ENCODE measurements at places on chromosomes 1 and 21.

- peaks cover 13% of the 10 kb centered on the region for H3K36me3 ChIP-seq
- no peaks in the 10 kb centered on the region for H3K27me3 ChIP-seq
- H3K27ac ChIP-seq: no peak overlapping the region
- no peak overlapping the region for H3K4me3 ChIP-seq
- DNase-seq: no peak
Observed at GRCh38 chr1:39531526-39531925, 40.1 kb downstream of the BMP8A start.

- H3K36me3 ChIP-seq: no peaks in the 10 kb centered on the region
- no peaks in the 10 kb centered on the region for H3K4me1 ChIP-seq
- no peak overlapping the region for H3K4me3 ChIP-seq
- H3K27ac ChIP-seq: no peak overlapping the region
- H3K27me3 ChIP-seq: peaks cover 25% of the 10 kb centered on the region
Observed at GRCh38 chr1:22380024-22380785, 71.4 kb upstream of the ZBTB40 start.

- H3K4me3 ChIP-seq: no peak overlapping the region
- H3K36me3 ChIP-seq: no peaks in the 10 kb centered on the region
- DNase-seq: no peak
- no peak overlapping the region for H3K27ac ChIP-seq
- no peaks in the 10 kb centered on the region for H3K27me3 ChIP-seq
Observed at GRCh38 chr1:147821883-147822282, 61.5 kb upstream of the GJA5 start.

GRCh38 chr1:55329091-55329490 is 113.9 kb upstream of the USP24 start:
- no peaks in the 10 kb centered on the region for H3K36me3 ChIP-seq
- no peak for DNase-seq
- H3K4me3 ChIP-seq: no peak overlapping the region
- H3K27me3 ChIP-seq: no peaks in the 10 kb centered on the region
- H3K27ac ChIP-seq: no peak overlapping the region

GRCh38 chr1:165408518-165408917 is 36.4 kb downstream of the RXRG start:
- H3K27me3 ChIP-seq: no peaks in the 10 kb centered on the region
- peak; percentile 29 for DNase-seq
- no peaks in the 10 kb centered on the region for H3K36me3 ChIP-seq
- H3K4me3 ChIP-seq: no peak overlapping the region
- peaks cover 1% of the 10 kb centered on the region for H3K4me1 ChIP-seq

DNA sequence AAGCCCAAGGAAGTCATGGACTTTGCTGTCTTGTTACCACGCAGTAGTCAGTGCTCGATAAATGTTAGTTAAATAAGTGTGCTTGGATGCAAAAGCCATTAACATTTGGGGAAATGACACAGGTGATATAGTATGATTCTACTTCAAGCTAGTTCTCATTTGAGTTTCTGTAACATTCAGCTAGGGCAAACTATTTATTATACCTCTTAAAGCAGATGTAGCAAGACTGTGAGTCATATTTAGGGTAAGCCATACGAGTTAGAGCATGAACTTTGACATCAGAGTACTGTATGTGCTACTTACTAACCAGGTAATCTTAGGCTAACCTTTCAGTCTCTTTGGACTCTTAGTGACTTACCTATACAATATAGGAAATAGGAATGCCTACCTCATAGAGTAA is 21.0 kb downstream of the CLCA4 start:
- no peaks in the 10 kb centered on the region for H3K27me3 ChIP-seq
- H3K27ac ChIP-seq: no peak overlapping the region
- H3K4me3 ChIP-seq: no peak overlapping the region

DNA sequence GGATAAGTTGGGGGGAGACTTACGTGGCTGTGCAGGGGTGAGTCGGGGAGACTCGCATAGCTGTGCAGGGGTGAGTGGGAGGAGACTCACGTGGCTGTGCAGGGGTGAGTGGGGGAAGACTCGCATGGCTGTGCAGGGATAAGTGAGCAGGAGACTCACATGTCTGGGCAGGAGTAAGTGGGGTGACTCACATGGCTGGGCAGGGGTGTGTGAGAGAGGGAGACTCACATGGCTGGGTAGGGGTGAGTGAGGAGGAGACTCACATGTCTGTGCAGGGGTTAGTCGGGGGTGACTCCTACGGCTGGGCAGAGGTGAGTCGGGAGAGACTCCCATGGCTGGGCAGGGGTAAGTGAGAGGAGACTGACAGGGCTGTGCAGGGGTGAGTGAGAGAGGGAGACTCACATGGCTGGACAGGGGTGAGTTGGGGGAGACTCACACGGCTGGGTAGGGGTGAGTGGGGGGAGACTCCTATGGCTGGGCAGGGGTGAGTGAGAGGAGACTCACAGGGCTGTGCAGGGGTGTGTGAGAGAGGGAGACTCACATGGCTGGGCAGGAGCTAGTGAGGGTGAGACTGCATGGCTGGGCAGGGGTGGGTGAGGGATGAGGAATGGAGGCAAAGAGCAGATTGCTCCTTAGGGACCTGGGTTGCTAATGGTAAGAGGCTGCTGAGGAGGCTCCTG is 56.0 kb upstream of the ABCG1 start:
- H3K36me3 ChIP-seq: no peaks in the 10 kb centered on the region
- peaks cover 9% of the 10 kb centered on the region for H3K4me1 ChIP-seq

GRCh38 chr1:195415584-195415983 is 1192.7 kb downstream of the KCNT2 start:
- H3K36me3 ChIP-seq: no peaks in the 10 kb centered on the region
- DNase-seq: no peak
- no peaks in the 10 kb centered on the region for H3K4me1 ChIP-seq
- H3K4me3 ChIP-seq: no peak overlapping the region
- H3K27me3 ChIP-seq: no peaks in the 10 kb centered on the region
- H3K27ac ChIP-seq: no peak overlapping the region

DNA sequence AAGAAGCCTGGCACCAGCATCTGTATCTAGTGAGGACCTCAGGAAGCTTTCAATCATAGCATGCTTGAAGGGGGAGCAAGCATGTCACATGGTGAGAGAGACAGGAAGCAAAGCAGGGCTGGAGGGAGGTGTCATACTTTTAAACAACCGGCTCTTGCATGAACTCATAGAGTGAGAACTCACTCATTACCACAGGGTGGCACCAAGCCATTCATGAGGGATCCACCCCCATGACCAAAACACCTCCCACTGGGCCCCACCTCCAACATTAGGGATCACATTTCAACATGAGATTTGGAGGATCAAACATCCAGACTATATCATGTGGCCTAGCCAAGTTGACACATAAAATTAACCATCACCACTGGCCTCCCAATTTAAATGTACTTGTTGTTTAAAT is 125.1 kb upstream of the KCND3 start:
- no peaks in the 10 kb centered on the region for H3K27me3 ChIP-seq
- H3K27ac ChIP-seq: no peak overlapping the region
- H3K36me3 ChIP-seq: no peaks in the 10 kb centered on the region
- H3K4me3 ChIP-seq: no peak overlapping the region
- H3K4me1 ChIP-seq: no peaks in the 10 kb centered on the region

DNA sequence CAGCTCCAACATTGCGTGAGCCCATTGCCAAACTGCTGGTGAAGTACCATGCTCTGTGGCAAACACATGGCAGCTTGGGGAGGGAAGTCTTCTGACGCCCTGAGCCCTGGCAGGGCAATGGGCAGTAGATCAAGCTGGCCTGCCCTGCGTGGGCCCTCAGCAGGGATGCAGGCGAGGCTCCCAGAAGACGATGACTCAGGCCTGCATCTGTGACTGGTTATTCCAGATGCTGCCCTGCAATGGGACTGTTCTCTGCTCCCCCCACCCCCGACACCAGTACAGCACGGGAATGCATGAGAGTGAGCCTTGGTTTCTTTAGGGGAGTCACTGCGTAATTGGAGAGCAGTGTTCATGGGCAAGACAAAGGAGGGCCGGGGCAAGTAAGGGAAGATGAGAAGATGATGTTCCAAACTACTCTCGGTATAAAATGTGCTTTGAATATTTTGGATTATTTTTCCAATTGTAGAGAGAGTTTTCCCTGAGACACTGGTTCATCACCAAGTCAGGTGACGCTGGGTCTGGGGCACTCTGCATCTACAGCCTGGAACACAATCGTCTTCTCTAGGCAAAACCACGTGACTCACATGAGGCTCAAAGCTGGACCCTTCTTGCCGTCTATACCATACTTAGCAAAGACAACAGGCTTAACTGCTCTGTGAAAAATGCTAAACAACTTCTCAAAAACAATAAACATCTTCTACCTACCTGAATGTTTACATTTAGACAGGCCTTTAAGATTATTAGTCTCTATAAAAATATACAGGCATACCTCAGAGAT is 9.0 kb upstream of the C1orf198 start:
- H3K4me1 ChIP-seq: peaks cover 14% of the 10 kb centered on the region
- no peak overlapping the region for H3K4me3 ChIP-seq
- H3K27ac ChIP-seq: no peak overlapping the region
- H3K27me3 ChIP-seq: no peaks in the 10 kb centered on the region
- no peaks in the 10 kb centered on the region for H3K36me3 ChIP-seq

DNA sequence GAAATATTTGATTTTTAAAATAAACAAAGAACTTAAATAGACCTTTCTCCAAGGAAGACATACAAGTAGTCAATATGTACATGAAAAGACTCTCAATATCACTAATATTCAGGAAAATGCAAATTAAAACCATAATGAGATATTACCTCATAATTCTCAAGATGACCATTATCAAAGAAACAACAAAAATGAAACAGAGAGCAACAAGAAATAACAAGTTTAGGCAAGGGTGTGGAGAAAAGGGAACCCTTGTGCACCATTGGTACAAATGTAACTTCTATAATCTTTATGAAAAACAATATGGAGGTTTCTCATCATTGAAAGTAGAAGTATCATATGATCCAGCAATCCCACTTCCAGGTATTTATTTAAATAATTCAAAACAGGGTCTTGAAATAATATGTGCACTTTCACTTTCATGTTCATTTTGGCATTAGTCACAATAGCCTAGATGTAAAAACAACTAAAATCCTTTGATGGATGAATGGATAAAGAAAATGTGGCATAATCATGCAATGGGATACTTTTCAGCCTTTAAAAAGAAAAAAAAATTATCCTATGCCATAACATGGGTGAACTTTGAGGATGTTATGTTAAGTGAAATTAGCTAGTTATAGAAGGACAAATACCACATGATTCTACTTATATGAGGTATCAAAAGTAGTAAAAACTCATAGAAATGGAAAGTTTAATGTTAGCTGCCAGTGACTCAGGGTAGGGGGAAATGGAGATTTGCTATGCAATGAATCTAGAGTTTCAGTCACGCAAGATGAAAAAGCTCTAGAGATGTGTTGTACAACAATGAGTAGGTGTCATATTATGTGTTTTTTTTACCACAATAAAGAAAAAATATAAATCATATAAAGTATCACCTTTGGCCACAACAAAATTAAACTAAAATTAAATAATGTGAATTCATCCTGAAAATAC is 114.5 kb upstream of the LYPLAL1 start:
- H3K36me3 ChIP-seq: no peaks in the 10 kb centered on the region
- no peaks in the 10 kb centered on the region for H3K4me1 ChIP-seq
- no peak for DNase-seq
- no peaks in the 10 kb centered on the region for H3K27me3 ChIP-seq
- no peak overlapping the region for H3K27ac ChIP-seq

DNA sequence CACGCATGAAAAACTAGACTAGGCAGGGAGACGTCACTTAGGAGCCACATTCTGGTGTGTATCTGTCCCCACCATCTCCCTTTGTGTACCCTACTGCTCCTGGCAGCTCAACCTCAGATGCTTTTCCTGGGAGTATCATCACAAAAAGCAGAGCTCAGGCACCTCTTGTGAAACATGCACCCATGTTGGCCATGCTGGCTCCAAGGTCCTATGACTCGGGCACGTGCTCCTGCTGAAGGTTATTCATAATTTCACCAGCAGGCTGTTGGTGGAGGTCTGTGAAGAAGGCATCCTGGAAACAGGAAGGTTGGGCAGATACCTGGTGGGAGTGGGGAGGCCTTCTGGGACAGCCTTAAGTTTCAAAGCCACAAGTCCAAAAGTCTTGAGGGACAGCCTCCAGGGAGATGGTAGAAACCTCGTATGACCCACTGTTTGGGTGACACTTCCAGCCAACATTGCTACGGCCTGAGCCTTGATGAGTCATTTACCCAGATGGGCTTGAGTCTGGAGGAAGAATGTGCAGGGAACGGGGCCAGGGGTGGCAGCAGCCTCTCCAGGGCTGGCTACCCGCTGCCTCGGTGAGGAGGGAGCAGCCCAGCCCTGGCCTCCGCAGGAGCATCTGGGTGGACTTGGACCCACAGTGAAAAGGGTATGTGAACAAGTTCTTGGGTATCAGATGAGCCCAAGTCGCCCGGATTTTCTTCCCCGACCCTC is 75.8 kb downstream of the PGBD5 start:
- peaks cover 70% of the 10 kb centered on the region for H3K36me3 ChIP-seq
- H3K27ac ChIP-seq: no peak overlapping the region
- no peak overlapping the region for H3K4me3 ChIP-seq
- H3K4me1 ChIP-seq: no peaks in the 10 kb centered on the region
- DNase-seq: no peak

All from neuronal stem cell (in vitro differentiated cells).